Stimulated activated CD4-positive, alpha-beta T cell treated with anti-CD3 and anti-CD28 coated beads, Interleukin-4, amount 100 ng/mL, for 4 hours (primary cell): ENCODE measurements at places on chromosomes 12 and 14.

- DNase-seq: no peak
Measured at GRCh38 chr12:14239350-14239934, 126.0 kb upstream of the ATF7IP start.

GRCh38 chr12:49863946-49864797 lies 21.3 kb upstream of the BCDIN3D start:
- DNase-seq: no peak

DNA sequence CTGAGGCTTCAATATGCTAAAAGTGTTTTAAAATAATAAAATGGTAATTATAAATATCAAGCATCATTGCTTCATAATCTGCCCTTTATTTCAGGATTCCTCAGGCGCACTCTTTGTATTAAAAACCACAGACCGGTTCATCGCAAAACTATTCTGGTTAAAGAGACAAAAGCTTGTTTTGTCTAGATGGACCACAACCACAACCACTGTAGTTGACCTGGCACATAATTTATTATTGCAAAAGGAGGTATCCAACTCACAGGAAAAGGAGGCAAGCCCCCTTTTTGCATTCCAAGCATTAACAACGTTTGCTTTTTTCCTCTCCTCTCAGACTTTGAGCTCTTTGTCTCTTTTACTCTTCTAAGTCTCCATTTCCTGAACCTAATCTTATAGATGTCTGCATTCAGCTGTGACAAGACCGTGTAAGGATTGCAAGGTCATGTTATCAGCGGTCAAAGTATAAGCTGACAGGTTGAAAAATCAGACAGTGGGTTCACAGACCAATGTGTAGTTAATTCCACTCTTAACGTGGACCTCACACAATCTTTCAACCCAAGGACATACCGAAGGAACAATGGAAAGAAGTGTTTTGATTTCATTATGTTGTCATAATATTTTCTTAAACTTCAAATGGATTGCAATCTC lies 1057.6 kb downstream of the GALC start:
- DNase-seq: no peak

DNA sequence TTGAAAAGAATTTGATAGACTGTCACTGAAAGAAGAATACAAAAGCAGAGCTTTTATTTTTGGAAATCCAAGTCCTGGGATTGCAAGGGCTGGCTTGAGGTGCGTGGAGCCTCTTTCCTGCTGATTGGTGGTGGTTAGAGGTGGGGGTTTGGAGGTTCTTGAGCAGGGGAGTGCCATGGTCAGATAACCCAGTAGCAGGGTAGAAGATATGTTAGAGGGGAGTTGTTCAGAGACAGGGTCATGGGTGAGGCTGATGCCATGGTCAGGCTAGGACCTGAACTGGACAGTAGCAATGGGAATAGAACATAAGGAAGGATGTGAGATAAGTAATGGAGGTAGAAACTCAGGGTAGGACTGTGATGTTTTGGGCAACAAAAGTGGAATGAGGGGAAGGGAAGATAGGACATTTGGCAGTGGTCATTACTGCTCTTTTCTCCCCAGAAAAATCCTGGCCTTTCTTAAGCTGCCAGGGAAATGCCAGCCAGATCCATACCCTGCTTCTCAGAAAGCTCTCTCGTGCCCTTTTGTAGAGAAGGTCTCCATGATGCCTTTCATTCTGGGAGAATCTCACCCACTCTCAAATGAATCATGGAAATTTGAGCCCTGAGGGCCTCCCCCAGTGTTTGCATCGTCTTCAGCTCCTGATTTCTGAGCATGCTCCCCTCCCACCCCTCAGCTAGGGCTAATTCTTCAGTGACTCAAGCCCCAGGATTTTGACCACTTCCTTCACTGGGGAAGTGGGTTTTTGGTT lies 9.5 kb downstream of the EMP1 start:
- peak; percentile 8 for DNase-seq

DNA sequence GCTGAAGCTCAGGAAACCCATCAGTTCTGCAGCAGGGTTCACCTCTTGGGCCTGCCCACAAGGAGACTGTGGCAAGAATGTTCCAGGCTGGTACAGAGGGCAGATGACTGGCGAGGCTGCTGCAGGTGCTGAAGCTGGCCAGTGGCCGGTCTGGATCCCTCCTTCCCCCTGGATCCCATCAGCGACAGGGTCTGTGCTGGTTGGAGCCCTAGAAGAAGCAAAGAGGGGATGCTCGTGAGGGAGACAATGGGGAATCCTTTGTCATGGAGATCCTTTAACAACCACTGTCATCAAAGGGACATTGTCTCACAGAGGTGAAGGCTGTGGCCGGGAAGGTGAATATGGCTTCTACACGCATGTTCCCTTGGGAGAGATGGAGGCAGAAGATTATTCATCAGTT lies 211.4 kb upstream of the TMEM132C start:
- no peak for DNase-seq

- DNase-seq: peak; percentile 13
Measured at GRCh38 chr14:89588016-89588415, 171.0 kb upstream of the FOXN3 start.

DNA sequence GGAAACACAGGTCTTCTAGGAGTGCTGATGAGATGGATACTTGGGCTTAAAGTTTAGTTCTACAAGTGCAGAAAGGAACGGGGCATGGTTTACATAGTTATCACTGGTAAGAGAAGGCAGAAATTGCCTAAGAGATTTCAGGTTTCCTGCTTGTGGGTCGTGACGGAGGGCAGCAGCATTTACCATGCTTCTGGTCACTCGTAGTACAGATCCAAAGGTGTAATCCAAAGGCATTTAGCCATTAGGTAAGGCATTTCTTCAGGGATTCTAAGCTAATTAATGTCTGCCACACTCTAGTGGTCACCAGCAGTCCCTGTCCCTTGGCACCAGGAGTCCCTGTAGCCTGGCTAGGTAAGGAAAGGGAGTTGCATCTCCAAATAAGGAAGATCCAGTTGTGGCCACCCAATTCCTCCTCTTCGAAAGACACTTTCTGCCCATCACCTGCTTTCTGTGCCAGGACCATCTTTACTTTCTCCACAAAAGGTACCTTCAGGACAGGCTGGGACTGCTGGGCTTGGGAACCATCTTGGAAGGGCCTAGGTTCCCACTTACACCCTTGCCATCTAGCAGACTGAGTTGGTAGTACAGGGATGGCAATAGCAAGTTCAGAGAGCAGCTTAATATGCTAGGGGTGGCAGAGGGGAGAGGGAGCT lies 1.5 kb downstream of the GSTZ1 start:
- DNase-seq: no peak

GRCh38 chr14:71534506-71534905 lies 397.7 kb upstream of the RGS6 start:
- DNase-seq: no peak

DNA sequence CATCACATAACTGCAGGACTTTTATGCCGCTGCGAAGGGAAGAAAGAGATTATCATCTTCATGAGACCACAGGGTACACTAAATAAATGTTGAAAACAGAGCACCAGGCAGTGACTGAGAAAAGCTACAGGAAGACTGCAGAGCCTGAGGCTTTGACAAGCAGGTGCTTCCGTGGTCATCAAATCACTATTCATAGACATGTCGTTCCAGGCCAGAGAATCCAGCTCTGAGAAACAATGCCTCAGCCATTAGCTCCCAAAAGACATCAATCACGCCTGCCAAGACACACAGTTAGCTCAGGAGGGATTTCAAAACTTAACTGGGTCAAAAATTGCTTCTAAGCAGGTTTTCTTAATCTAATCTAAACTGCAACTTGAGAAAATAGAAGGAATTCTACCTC lies 47.2 kb upstream of the GARIN6 start:
- no peak for DNase-seq

DNA sequence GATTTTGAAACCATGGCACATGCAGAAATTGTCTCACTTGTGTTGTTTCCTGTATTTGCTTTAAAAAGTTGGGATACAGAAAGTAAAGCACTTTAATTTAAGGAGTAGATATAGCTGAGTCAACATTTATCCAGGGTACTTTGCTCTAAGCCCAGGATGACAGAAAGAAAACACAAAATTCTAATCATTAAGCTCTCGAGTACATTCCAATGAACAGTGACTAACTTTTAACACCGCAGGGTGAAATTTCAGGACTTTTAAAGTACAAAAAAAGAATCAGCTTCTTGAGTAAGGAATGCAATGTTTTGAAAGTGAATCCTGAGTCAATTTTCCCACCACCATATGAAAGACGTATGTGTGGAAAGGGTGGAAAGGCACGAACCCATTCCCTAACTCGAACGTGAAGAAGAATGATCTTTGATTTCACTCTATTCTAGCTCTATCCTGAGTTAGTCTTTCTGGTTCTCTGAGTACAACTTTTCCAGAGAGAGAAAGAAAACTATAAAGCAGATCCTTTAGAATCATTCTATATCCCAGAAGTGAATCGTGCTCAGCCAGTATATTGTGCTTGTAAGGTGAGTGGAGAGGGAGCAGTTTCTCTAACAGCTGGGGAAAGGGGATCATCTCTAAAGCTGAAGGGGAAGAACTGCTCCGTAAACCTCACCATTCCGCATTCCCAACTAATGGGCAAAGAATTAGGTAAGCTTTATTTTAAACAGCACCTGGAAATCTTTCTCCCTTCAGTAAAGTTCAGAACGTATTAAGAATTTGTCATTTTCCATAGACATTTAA lies 779.0 kb upstream of the FLRT2 start:
- DNase-seq: no peak

- DNase-seq: no peak
Measured at GRCh38 chr12:4813741-4814140, 93.5 kb downstream of the GALNT8 start.

GRCh38 chr14:75279153-75279762 lies 630 bp downstream of the FOS start:
- peak; percentile 56 for DNase-seq

DNA sequence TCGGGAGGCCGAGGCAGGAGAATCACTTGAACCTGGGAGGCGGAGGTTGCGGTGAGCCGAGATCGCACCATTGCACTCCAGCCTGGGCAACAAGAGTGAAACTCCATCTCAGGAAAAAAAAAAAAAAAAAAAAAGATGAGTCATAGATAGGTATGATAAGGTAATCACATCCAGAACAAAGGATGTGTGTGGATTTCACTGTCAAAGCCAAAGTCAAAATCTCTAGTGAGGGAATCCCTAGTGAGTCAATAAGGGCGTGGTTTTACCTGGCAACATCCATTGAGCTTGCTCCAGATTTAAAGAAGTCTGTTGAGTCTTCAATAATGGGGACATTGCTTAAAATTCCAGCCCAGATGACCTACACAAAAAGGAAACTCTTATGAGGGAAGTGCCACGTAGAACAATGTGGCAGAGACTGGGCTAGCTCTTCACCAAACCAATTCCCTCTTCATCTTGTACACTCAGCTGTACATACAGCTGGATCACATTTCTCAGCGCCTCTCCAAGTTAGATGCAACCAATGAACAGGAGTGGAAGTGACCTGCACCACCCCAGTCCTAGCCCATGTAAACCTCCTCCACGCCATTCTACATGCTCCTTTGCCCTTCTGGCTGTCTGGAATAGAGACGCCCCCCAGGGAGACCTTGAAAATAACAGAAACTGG lies 23.4 kb downstream of the ALDH1L2 start:
- no peak for DNase-seq
